ENCODE measurements at places on chromosomes 16 and 17.

DNA sequence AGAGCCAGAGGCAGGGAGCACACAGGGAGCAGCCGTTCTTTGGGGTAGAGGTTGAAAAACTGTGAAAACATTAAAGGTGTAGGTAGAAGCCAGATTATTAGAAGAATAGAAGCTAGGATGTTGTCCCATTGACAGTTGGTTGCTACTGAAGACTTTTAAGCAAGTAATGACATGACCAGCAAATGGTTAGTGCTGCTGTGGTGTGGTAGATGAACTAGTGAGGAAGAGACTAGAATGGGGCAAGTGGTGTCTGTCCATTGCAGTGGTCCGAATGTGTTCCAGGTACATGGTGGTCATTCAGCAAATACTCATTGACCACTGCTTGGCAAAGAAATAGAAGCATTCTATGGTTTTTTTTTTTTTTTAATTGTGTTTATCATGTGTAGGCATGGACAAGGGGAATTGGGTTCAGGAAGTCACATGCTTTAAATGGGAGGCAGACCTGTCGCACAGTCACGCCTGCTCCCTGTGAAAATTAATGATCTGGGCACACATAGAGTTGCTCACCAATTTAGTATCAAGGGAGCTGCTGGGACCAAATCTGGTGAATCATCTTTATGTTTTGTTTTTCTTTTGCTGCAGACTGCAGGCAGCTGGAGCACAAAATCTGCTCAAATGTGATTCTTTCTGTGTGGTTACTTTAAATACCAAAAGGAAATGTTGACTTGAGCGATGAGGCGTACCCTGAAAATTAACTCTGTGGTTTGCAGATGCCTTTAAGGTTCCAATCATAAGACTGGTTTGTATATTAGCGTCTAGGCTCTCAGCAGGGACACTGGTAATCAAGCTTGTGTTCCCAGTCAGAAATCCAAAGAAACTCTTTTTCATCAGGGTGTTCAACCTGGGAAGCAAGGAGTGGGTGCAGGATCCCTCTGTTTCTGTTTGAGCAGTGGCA is 30.7 kb downstream of the YPEL2 start:
- DNase-seq: no peak

GRCh38 chr17:62093188-62094155 is 28.4 kb upstream of the MED13 start:
- DNase-seq: no peak

GRCh38 chr16:87551487-87551886 is 50.8 kb upstream of the JPH3 start:
- no peak for DNase-seq

- no peak for DNase-seq
Measured at GRCh38 chr16:27326738-27327585, 13.2 kb downstream of the IL4R start.

- no peak for DNase-seq
Measured at GRCh38 chr17:76567634-76568432, 17.8 kb downstream of the ST6GALNAC2 start.

DNA sequence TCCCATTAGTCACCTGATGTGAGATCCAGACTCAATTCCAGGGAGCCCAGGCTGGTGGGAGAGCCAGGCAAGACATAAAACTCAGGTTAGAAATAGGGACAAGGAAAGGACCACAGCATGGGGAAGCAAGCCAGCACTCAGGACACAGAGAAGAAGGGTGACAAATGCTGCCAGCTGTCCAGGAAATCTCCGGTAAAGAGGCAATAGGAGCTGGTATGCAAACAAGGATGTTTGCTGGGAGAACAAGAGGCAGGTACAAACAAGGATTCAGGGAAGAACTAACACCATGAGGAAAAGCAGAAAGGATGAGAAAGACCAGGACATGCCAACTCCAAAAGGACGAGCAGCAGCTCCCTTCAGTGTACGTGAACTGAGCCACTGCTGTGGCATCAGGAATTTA is 10.2 kb upstream of the TXNDC11 start:
- no peak for DNase-seq

- no peak for DNase-seq
Measured at GRCh38 chr16:70657956-70658355, 11.6 kb downstream of the IL34 start.

DNA sequence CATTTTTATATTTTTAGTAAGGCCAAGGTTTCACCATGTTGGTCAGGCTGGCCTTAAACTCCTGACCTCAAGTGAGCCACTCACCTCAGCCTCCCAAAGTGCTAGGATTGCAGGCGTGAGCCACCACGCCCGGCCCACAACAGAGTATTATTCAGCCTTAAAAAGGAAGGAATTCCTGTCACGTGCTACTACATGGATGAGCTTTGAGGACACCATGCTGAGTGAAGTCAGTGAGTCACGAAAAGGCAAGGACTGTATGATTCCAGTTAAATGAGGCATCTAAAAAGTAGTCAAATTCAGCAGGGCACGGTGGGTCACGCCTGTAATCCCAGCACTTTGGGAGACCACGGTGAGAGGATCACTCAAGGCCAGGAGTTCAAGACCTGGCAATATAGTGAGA is 9.7 kb downstream of the CSF3 start:
- DNase-seq: no peak

DNA sequence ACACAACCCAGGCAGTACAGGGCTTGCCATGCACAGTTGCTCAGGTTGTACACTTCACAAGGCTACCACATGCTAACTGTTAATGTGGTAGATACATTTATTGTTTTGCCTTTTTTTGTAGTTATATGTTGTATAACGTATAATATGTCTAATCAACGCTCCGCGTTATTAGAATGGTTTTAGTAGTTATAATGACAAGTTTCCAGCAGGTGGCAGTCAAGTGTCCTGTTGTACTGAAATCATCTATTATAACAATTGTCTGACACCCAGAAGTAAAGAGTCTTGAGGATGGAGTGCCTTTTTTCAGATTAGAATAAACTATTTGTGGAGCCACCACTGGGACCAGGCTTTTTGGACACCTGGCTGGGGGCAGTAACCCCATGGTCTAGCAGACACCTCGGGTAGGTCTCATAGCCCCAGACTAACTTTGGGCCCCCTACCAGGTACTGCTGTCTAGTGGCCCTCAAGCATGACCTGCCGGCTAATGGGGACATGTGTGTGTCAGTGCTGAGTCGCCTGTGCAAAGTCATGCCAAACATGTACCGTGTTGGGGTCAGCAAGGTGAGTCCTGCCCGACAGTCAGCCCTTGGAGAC is 32.8 kb downstream of the MYO15A start:
- no peak for DNase-seq

GRCh38 chr16:1062895-1063294 is 9.7 kb upstream of the SSTR5 start:
- no peak for DNase-seq

- no peak for DNase-seq
Measured at GRCh38 chr17:17810084-17810894, 26.5 kb downstream of the SREBF1 start.

DNA sequence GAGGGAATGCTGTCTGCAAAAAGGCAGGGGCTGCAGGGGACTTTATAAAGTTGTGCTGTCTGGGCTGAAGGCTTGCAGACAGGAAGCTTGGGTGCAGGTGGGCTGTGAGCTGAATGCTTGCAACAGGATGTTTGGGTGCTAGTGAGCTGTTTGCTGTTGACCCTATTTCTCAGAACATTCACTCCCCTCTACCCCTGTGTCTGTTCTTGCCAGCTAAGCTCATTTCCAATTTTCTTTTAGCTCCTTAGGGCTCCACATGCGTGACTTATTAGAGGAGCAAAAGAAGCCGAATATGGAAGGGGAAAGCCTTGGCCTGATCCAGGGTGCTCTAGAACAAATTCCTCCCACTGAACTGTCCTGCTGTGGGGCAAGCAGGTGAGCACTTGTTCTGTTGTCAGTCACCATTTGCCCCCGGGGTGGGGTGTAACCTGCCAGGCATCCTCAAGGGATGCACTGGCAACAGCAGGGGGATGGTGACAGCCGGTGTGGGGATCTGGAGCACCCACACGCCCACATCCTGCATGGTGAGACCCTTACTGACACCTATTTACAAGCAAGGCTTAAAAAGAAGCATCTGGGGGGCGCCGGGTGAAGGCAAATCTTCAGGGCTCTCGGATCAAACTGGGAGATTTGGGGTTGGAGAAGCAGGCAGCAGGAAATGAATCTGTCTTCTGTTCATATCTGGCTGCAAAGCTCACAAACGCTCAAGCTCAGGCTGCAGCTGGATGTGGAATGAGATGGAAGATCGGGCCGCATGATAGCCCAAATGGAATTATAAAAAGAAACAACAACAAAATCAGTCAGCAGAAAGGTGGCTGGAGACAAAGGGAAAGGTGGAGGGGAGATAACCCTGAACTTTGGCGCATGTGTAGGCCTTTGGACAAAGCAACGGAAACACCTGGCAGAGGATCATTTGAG is 21.1 kb upstream of the NUP93 start:
- no peak for DNase-seq

- DNase-seq: no peak
Measured at GRCh38 chr17:4297351-4297750, 33.6 kb upstream of the ANKFY1 start.

DNA sequence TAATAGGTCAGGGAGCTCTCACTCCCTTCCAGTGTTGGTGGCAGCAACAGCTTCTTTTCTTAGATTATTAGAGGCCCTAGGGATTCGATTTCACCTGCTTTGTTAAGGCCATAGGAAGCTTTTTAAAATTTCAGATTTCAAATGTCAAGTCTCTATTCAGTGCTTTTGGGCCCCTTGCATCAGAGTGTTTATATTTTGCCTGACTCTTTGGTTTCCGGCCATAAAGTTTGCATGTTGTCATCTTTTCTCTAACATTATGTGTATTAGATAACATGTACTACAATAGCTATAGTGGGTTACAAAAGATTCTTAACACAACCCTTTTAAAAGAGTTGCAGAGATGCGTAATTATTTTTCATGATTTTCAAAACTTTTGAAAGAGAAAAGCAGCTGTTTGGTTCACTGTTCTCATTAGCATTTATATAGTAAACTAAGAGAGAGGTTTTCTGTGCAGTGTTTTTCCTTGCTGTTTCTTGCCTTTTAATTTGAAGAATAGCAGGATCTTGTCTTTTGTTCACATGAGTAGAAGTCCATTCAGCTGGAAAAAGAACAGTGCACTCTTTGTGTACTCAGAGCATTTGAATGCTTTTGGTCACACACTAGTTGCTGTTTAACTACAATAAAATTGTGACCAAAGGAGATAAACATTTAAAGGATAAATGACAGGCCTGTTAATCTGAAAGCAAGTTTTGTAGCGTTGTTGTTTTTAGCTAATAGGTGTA is 52.5 kb downstream of the FTO start:
- no peak for DNase-seq

DNA sequence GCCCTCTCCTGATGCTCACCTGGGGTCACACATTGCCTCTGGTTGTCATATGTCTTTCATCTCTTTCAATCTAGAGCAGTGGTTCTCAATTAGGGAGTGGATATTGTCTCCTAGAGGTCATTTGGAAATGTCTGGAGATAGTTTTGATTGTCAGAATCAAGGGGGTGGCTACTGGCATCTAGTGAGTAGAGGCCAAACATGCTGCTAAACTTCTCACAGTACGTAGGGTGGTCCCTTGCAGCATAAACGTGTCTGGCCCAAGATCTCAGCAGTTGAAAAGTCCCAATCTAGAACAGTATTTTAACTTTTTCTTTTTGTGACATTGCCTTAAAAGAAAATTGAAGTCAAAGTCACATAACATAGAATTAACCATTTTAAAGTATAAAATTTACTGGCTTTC is 30.5 kb upstream of the SLC5A10 start:
- DNase-seq: no peak

GRCh38 chr16:20303012-20303411 is 24.3 kb downstream of the GP2 start:
- no peak for DNase-seq

DNA sequence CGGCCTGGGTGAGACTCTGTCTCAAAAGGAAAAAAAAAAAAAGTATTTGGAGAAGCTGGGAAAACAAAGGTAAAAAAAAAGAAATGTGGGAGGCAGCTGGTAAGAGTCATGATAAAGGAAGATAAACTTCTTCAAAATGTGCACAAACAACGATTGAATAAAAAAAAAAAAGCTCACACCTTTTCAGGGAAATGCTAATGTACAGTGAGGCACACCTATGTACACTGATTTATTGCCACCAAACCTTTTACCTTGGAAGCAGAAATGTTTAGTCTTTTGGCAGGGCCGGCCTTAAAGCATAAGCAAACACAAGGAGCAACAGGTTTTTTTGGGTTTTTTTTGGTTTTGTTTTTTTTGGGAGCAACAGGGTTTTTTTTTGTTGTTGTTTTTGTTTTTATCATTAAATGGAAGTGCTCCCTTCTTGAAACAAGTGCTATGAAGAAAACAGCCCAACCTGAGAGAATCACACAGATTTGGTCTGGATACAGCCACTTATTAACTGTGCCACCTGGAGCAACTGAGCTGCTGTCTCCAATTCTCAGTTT is 29.8 kb upstream of the KCNJ2 start:
- DNase-seq: no peak

DNA sequence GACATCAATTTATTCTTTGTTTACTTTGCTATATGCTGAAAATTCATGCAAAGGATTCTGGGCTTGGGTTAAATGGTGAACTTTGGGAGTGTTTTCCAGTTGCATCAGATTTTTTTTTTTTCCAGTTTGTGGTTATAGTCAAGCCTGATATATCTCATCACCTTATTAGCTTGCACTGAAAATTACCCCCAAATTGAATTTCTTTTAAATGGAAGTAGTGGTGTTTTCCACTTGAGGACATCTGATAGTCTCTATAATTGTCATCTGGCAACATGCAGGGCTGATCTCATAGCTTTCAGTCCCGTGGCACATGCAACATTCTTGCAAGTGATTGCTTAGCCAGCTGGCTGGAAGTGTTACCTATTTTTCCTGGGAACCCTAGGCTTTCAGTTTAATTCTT is 4.7 kb upstream of the KRTAP3-1 start:
- no peak for DNase-seq

DNA sequence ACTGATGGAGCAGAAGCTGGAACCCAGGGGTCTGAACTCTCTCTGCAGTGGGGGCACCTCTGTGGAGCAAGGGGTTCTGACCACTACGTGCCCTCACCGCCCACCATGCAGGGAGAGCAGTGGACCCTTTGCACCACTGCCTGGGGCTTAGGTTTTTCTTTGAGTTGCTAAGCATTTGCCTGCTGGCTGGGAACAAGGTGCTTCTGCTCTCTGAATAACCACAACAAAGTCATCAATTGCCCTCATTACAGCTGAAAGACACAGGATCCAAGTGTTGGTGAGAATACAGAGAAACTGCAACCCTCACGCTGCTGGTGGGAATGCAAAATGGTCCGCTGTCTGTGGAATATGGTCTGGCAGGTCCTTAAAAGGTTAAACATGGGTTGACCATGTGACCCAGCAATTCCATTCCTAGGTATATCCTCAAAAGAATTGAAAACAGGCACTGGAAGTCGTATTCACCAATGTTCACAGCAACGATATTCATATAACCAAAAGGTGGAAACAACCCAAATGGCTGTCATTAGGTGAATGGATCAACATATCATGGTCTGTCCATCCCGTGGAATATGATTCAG is 22.8 kb downstream of the NLRC3 start:
- no peak for DNase-seq

DNA sequence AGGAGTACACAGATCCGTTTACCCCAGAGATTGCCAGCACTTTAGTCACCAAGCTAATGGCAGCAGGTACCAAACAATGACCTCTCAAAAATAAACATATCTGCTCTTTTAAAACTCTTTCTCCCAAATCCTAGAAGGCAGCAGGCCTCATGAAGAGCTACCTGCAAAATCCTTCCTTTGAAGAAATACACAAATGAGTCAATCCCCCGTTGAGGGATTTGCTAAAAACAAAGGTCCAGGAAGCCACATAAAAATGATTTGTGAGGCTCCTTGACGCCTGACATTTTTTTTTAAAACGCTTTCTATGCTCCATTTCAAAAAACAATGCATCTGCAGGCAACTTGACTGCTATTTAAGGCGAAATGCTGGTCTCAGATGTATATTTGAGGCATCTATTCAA is 58.2 kb downstream of the NACA2 start:
- DNase-seq: no peak
